ENCODE measurements at places on chromosomes 11 and 22.
A peak's percentile ranks its signal among the peaks of the same experiment; 100 is the strongest.

DNA sequence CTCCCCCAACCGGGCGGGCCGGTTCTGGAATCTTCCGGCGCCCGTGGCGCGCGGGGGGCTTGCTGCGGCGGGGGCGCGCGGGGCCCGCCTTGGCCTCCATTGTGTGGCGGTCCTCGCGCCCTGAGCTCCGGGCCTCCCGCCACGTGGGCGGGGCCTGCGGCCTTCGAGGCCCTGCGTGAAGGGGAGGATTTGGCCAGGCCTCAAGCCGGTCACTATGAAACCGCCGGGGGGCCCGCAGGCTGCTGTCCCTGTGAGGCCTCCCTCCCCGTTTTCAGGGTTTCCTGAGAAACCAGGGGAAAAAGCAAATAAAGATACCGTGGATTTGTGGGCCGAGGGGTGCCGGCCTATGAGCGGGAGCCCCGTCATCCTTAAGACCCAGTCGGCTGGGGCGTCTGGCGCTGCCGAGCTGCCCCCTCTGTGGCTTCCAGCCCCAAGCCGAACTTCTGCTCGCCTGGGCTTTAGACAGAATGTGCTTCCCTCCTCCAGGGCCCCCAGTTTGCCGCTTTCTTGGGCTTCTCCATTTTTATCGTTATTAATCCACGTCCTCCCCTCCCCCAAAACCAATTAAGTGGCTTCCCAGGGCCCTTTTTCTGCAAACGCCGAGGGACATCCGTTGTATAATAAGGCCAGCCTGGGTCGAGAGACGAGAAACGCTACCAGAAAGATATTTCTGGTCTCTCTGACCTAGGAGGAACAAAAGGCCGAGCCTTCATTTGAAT is 602 bp downstream of the EWSR1 start:
- no peaks in the 10 kb centered on the region for H3K36me3 ChIP-seq
- DNase-seq: no peak
- no peaks in the 10 kb centered on the region for H3K27me3 ChIP-seq

GRCh38 chr11:66641834-66642233 is 3.3 kb downstream of the RBM4 start:
- no peaks in the 10 kb centered on the region for H3K27me3 ChIP-seq
- DNase-seq: no peak
- no peak overlapping the region for H3K4me3 ChIP-seq
- peaks cover 4% of the 10 kb centered on the region for H3K36me3 ChIP-seq
- peak overlapping the region; percentile 35 for H3K27ac ChIP-seq

- no peaks in the 10 kb centered on the region for H3K27me3 ChIP-seq
- no peaks in the 10 kb centered on the region for H3K4me1 ChIP-seq
- no peak for DNase-seq
- H3K4me3 ChIP-seq: no peak overlapping the region
Observed at GRCh38 chr11:69662806-69663205, 12.3 kb downstream of the LTO1 start.

GRCh38 chr11:40230821-40231220 is 1228.6 kb downstream of the LRRC4C start:
- no peaks in the 10 kb centered on the region for H3K36me3 ChIP-seq
- H3K4me3 ChIP-seq: no peak overlapping the region

GRCh38 chr11:42329929-42330565 is 870.6 kb upstream of the LRRC4C start:
- no peaks in the 10 kb centered on the region for H3K4me1 ChIP-seq
- H3K27me3 ChIP-seq: no peaks in the 10 kb centered on the region
- DNase-seq: no peak
- H3K27ac ChIP-seq: no peak overlapping the region
- H3K36me3 ChIP-seq: no peaks in the 10 kb centered on the region

GRCh38 chr22:22927888-22928665 is 40.5 kb downstream of the IGLL5 start:
- H3K27ac ChIP-seq: peak overlapping the region; percentile 99
- H3K4me3 ChIP-seq: no peak overlapping the region
- no peak for DNase-seq
- peaks cover 98% of the 10 kb centered on the region for H3K4me1 ChIP-seq

- no peak for DNase-seq
- no peaks in the 10 kb centered on the region for H3K36me3 ChIP-seq
- no peaks in the 10 kb centered on the region for H3K27me3 ChIP-seq
- H3K4me1 ChIP-seq: no peaks in the 10 kb centered on the region
Observed at GRCh38 chr11:66716996-66717395, 12.0 kb downstream of the SPTBN2 start.

- no peaks in the 10 kb centered on the region for H3K27me3 ChIP-seq
- H3K4me1 ChIP-seq: peaks cover 18% of the 10 kb centered on the region
- H3K27ac ChIP-seq: no peak overlapping the region
- peak; percentile 10 for DNase-seq
- H3K36me3 ChIP-seq: no peaks in the 10 kb centered on the region
Observed at GRCh38 chr22:21984793-21985192, 2.2 kb upstream of the TOP3B start.

DNA sequence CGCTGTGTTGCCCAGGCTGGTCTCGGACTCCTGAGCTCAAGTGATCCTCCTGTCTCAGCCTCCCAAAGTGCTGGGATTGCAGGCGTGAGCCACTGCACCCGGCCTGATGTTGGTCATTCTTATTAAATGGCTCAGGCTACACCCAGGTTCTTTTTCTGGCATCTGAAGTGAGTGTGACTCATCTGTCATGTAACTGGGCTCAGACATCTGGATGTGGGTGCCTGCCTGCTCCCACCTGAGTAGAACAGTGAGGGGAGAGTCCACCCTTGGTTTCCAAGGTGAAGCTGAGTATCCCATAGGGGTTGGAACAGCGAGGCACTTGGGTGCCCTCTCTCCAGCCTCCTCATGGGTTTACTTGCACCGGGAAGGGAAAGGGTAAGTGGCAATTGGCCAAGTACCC is 36.7 kb upstream of the EIF3D start:
- H3K27me3 ChIP-seq: no peaks in the 10 kb centered on the region
- H3K27ac ChIP-seq: no peak overlapping the region
- H3K4me3 ChIP-seq: no peak overlapping the region
- no peak for DNase-seq
- H3K36me3 ChIP-seq: no peaks in the 10 kb centered on the region

- H3K27me3 ChIP-seq: no peaks in the 10 kb centered on the region
- no peak for DNase-seq
- no peak overlapping the region for H3K4me3 ChIP-seq
- H3K27ac ChIP-seq: no peak overlapping the region
- H3K36me3 ChIP-seq: no peaks in the 10 kb centered on the region
- no peaks in the 10 kb centered on the region for H3K4me1 ChIP-seq
Observed at GRCh38 chr11:29125606-29126005, 891.2 kb downstream of the KCNA4 start.

DNA sequence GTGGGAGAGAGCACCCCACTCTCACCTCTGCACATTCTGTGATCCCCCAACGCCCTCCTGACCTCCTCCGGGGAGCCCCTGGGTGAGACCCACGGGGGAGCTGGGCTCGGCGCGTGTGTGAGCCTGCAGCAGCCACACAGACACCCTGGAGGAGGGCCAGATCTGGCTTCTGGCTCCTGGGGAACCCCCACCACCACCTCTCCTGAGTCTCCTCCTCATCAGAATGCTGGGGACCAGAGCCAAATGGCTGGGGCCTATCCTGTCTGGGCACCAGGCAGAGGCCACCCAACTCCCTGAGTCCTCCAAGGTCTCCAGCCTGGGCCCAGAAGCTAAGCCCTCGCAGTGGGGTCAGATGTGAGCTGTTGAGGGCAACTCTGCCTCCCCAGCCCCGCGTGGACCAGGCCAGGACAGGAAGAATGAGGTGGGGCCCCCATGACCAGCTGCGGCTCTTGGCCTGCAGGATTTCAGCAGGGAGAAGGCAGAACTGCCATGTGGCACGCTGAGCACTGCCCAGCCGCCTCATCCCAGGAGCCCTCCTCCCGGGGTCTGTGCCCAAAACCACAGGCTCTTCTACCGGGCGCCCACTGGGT is 5.5 kb upstream of the PIM3 start:
- no peaks in the 10 kb centered on the region for H3K36me3 ChIP-seq
- H3K27ac ChIP-seq: no peak overlapping the region
- DNase-seq: no peak
- no peak overlapping the region for H3K4me3 ChIP-seq

- peaks cover 2% of the 10 kb centered on the region for H3K27me3 ChIP-seq
- H3K36me3 ChIP-seq: no peaks in the 10 kb centered on the region
- peaks cover 6% of the 10 kb centered on the region for H3K4me1 ChIP-seq
- no peak overlapping the region for H3K4me3 ChIP-seq
Observed at GRCh38 chr11:131190446-131190845, 180.0 kb upstream of the NTM start.

DNA sequence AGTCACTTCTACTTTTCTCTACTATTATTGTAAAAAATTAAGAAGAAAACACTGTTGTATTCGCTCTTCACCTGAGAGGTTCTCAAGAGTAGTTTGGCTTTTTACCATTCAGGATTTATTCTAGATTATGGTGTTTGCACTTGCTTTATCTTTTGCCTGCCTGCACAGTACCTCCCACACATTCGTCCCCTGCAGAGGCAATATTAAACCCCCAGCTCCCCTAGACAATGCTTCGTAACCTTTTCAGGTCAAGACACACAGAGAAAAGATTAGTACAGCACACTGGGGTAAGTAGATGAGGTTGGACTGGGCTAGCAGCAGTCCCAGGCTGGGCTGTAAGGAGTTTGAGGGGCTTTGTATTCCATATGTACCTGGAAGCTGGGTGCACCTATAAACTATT is 62.4 kb downstream of the TNRC6B start:
- peaks cover 48% of the 10 kb centered on the region for H3K4me1 ChIP-seq
- DNase-seq: no peak
- peak overlapping the region; percentile 37 for H3K27ac ChIP-seq
- no peaks in the 10 kb centered on the region for H3K27me3 ChIP-seq
- no peak overlapping the region for H3K4me3 ChIP-seq

- no peak overlapping the region for H3K27ac ChIP-seq
- no peak overlapping the region for H3K4me3 ChIP-seq
- no peaks in the 10 kb centered on the region for H3K36me3 ChIP-seq
- no peaks in the 10 kb centered on the region for H3K4me1 ChIP-seq
- no peak for DNase-seq
Observed at GRCh38 chr11:93905384-93905783, 55.0 kb upstream of the VSTM5 start.

DNA sequence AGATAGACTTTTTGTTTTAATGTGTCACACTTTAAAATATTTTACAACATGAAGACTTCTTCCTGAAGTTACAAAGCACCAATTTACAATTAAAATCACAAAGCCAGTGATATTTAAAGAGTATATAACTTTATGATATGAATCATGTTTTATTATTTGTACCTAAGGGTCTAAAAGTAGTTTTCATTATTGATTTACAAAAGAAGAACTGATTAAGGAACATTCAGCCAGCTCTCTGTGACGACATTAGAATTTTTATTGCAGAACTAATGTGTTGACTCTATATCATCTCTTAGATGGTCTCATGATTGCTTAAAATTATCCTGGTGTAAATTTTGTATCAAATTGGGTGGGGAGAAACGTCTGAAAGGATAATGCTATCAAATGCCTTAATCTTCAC is 82.8 kb upstream of the ALKBH3 start:
- H3K36me3 ChIP-seq: no peaks in the 10 kb centered on the region
- H3K4me1 ChIP-seq: no peaks in the 10 kb centered on the region
- DNase-seq: no peak
- no peak overlapping the region for H3K4me3 ChIP-seq

- no peak overlapping the region for H3K27ac ChIP-seq
- DNase-seq: no peak
- H3K4me1 ChIP-seq: no peaks in the 10 kb centered on the region
- no peaks in the 10 kb centered on the region for H3K27me3 ChIP-seq
Observed at GRCh38 chr11:85960678-85961077, 105.5 kb downstream of the CCDC83 start.

DNA sequence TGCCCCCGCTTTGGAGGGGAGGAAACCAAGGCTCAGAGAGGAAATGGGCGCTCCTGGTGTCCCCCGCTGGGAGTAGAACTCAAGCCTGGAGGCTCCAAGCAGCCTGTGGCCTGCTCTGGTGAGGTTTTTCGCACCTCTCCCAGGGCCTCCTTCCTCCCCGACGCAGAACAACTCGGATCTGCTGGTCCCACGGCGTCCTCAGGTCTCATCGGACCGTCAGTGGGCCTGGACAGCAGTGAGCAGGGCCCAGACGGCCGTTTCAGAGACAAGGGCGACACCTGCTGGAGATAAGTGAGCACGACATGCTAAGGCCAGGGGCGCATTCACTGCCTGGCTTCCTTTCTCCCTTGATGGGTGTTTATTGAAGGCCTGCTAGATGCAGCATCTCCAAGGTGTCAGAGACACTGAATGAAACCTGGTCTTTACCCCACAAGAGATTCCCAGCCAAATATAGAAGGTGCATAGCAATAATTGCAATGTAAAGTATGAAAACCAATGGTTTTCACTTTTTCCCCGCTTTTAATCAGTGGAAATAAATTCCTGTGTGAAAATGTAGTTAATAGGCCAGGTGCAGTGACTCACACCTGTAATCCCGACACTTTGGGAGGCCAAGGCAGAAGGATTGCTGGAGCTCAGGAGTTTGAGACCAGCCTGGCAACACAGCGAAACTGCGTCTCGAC is 26.9 kb upstream of the CD82 start:
- H3K27me3 ChIP-seq: peaks cover 16% of the 10 kb centered on the region
- no peak overlapping the region for H3K27ac ChIP-seq
- no peak overlapping the region for H3K4me3 ChIP-seq
- peak; percentile 81 for DNase-seq

DNA sequence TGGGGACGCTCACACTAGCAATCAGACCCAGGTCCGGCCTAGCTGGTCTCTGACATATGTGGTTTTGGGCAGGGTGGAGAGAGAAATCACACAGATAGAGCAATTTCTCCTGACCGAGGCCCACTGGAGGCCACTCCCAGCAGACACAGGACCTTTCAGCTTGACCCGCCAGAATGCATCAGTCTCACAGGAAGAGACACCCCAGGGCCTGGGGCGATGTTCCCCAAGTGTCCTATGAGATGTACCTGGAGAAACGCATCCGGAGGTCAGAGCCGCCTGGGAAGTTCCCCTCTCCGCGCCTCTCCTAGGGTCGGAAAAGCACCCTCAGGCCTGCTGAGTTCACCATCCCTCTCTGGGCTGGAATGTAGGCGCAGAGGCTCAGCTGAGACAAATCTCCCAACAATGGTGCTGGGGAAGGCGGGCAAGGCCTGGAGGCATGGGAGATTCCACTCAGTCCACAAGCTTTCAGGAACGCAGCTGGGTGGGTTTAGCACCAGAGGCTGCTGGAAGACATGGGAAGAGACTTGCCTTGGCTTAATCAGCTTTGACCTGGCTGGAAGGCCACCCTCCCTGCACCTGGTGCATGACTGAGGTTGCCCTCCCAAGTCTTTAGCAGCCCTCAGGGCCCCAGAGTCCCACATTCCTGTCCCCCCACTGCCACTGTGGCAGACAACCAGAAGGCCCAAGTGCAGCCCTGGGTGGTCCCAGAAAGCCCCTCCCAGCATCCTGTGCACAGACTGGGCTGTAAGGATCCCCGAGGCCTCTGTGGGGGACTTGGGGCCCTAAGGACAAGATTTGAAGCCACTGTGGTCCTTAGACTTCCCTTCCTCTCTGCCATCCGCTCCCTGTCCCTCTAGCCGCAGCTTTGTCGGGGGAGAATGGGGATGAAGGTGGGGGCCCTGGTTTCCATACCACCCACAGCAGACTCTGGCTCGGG is 57.5 kb downstream of the RTL6 start:
- H3K27me3 ChIP-seq: no peaks in the 10 kb centered on the region
- H3K36me3 ChIP-seq: no peaks in the 10 kb centered on the region
- no peak overlapping the region for H3K4me3 ChIP-seq
- no peaks in the 10 kb centered on the region for H3K4me1 ChIP-seq
- DNase-seq: no peak

GRCh38 chr11:13366266-13367026 is 88.9 kb downstream of the BMAL1 start:
- H3K27me3 ChIP-seq: no peaks in the 10 kb centered on the region
- H3K4me1 ChIP-seq: no peaks in the 10 kb centered on the region
- no peak overlapping the region for H3K27ac ChIP-seq
- DNase-seq: no peak
